ENCODE measurements at places on chromosomes 1 and 21. TPM values are rescaled to one million over a fixed set of nuclear protein-coding genes. Genes with fewer than 3 reads are reported as not detected.
A peak's percentile ranks its signal among the peaks of the same experiment; 100 is the strongest.

- no peak for DNase-seq
Observed at GRCh38 chr21:15487196-15487550, 242.6 kb upstream of the USP25 start.

DNA sequence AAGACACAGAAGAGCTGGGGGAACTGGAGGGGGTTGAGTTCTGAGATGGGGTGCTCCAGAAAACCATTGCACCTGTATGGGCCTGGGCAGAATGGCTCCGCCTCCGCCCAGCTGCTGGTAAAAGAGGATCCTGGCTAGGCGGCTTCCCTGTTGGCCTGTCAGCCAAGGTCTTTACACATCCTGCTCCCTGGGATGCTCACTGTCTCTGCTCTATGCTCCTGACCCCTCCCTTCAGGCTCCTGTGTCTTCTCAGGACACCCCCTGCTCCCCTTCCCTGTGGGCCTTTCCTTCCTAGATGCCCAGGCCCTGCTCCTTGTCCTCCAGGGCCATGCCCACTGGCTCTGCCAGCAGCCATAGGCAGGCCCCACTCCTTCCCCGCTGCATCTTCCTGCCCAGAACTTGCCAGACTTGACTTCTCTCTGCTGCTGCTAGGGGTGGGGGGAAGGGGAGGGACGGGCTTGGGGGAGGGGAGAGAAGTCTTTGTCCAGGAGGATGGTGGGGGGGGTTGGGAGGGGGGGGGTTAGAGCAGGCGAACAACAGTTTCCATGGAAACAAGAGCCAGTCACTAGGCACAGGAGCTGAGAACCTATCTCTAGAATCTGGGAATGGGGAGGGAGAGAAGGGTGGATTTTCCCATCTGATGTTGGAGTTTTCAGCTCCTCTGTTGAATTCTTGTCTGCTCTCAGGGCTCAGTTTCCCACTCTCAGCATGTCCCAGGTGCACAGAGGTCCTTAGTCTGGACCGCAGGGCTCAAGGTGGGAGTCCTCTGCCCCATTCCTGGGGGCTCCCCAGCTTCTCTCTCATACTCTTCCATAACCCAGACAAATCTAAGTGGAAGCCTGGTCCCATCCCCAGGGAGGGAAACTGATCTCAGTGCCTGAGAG, 10.6 kb downstream of the CELSR2 start:
- no peak for DNase-seq

DNA sequence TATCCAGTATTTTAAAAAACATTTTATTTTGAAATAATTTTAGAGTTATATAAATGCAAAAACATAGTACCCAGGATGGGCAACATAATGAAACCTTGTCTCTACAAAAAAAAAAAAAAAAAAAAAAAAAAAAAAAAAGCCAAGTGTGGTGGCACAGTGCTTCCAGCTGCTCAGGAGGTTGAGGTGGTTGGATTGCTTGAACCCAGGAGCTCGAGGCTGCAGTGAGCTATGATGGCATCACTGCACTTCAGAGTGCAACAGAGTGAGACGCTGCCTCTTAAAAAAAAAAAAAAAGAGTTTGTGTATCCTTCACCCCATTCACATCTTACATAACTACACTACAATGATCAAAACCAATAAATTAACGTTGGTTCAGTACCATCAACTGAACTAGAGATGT, 115.6 kb upstream of the KIF26B start:
- DNase-seq = no peak

GRCh38 chr1:215992620-215993019, 425.5 kb downstream of the KCTD3 start:
- peak; percentile 43 for DNase-seq

- DNase-seq = peak; percentile 73
Observed at GRCh38 chr1:24149866-24150233, 6.9 kb upstream of the IL22RA1 start.

- DNase-seq = peak; percentile 68
Observed at GRCh38 chr21:25307489-25307888, 299.8 kb downstream of the MRPL39 start.

HSPG2 gene
- total RNA-seq = 430 TPM

FALEC gene
- not detected for total RNA-seq

MPZ gene
- total RNA-seq = 0.80 TPM

RIMS3 gene
- not detected for total RNA-seq

Measured in HFFc6 (cell line).